ENCODE measurements at places on chromosomes 11 and 22.

DNA sequence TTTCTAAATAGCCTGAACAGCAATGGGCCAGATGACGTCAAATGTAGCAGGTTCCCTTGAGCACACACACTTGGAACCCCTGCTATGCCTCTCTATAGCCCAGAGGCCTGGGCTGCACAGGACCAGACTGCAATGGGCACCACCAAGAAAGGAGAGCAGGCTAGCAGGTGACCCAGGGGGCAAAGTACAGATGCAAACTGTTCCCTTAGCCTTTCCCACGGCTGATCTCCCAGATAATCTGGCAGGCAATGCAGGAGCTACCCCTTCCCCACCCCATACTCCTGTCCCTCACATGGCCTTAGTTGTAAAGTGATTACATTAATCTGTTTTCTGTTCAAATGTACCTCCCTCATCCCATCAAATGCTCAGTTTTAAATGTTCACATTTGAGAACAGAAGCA, 41.3 kb downstream of the SMCO4 start:
- DNase-seq, result no peak

DNA sequence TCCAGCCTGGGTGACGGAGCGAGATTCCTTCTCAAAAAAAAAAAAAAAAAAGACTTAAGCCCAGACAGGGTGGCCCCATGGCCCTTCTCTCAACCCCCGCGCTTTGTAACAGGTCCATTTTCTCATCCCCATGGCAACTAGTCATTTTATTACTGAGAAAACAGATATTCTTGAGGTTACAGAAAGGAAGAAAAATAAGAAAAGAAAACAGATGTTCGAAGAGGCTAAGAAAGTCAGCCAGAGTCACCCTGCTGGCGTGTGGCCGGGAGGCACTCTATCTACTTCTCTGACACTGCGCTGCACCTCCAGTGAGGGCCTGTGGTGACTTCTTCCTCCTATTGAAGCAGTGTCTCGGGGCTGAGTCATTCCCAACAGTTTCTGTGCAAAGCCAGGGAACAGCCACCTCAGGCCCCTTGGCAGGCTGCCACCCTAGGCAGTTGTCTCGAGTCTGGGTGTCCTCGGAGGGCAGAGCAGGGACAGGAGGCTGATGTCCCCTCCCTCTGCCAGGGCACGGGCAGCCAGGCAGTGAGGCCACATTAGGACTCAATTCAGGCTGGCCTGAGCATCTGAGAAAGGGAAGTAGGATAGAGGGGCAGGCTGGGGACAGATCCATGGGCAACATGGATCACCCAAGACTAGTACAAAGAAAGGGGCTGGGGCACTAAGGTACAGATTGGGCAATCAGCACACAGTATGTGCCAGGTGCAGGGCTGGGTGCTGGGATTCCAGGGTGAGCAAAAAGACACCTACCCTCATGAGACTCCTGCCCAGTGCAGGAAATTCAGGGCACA, 16.4 kb upstream of the SYVN1 start:
- no peak for DNase-seq

DNA sequence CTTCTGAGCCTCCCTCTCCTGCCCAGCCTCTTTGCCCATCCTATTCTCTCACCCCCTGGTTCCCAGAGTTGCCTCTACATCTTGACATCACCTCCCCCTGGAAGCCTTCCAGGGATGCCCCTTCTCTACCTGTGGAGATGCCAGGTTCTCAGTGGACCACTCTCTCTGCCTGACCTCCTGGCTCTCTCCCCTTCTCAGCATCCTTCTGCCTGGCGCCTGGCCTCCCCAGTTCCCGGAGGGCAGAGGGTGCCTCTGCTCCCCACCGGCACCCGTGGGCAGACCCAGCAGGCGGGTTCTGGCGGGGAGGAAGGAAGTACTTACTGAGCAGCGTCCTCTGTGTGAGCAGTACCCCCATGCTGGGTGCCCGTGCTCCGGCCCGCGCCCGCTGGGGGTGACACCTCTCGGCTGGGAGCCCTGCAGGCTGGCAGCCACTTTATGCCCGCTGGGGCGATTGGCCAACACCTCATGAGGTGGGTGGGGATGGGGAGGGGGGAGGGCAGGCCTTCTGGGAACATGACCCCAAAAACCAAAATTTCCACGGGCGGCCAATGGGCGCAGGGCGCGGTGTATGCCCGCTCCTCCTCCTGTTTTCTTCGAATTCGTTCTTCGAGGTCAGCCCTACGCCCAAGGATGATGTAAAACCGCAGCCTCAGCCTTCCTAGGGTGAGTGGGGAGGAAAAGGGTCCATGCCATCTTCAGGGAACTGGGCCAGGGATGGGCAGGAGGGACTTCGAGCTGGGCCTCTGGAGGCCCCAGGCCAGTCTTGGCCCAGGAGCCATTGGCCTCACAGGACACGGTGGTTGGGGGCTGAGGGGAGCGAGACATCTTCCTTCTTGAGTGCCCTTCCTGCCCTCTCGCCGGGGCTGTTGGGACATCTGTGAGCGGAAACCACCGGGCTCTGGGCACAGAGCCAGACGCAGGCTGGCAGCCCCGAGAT, at the start of gene OSM:
Gene OSM (minus strand): TSS at position 407 of the 937 bp plus-strand sequence. CDS start 52 bp downstream, at position 355.
- no peak for DNase-seq

- DNase-seq, result no peak
These were observed 67.8 kb downstream of the DEPDC5 start for GRCh38 chr22:31821572-31821971.
